ENCODE measurements at places on chromosomes 2 and 18. TPM values are rescaled to one million over a fixed set of nuclear protein-coding genes. Genes with fewer than 3 reads are reported as not detected.

The SERPINB3 gene
- total RNA-seq = not detected

- DNase-seq = no peak
Observed at GRCh38 chr2:96555146-96555610, 18.6 kb downstream of the ARID5A start.

The EPB41L5 gene
- total RNA-seq = 13.5 TPM

DNA sequence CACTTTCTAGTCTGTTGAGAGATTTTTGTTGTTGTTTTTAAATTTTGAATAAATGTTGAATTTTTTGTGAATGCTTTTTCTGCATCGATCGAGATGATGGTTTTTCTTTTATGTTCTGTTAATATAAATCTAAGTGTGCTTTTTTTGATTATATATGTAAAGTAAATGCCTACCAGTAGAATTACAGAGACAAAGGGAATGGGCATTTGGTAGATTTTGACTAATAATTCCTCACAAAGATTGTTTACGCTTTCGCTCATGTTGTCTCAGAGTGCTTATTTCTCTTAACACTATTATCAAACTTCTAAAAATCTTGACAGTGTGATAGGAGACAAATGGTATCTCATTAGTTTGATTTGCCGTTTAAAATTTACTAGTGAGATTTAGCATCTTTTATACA, 3.7 kb downstream of the MYO3B start:
- no peak for DNase-seq

GRCh38 chr2:53315149-53315548, 452.5 kb upstream of the CHAC2 start:
- no peak for DNase-seq

The TCF7L1 gene
- 30.8 TPM for total RNA-seq

GRCh38 chr18:52636536-52636935, 296.5 kb downstream of the DCC start:
- DNase-seq = no peak

DNA sequence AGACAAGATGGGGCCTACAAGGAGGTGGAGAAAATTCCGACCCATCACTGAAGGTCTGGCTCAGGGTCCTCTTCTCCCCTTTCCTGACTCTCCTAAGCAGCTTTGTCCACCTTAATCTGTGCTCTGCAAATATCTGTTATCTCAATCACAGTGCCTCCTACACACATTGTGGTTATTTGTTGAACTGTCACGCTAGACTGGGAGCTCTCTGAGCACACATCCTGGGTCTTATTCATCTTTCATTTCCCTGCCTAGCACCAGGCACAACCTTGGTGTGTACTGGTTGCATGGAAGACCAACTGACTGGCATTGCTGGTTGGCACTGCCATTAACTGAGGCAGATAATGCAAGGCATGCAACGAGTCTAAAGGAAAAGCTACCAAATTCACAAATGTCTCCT, 122.9 kb upstream of the ST6GAL2 start:
- DNase-seq = no peak

GRCh38 chr18:13539050-13539449, 187.3 kb downstream of the FAM210A start:
- DNase-seq = no peak

The MXD1 gene
- total RNA-seq = 29.2 TPM

GRCh38 chr2:135991861-135992260, 6.4 kb upstream of the DARS1 start:
- no peak for DNase-seq

GRCh38 chr2:11613297-11613696, 56.7 kb downstream of the NTSR2 start:
- DNase-seq = no peak

- no peak for DNase-seq
Observed at GRCh38 chr18:8695932-8696517, 9.3 kb upstream of the MTCL1 start.

The DGKD gene
- total RNA-seq = 18.1 TPM
